ENCODE measurements at places on chromosomes 13 and 19.

DNA sequence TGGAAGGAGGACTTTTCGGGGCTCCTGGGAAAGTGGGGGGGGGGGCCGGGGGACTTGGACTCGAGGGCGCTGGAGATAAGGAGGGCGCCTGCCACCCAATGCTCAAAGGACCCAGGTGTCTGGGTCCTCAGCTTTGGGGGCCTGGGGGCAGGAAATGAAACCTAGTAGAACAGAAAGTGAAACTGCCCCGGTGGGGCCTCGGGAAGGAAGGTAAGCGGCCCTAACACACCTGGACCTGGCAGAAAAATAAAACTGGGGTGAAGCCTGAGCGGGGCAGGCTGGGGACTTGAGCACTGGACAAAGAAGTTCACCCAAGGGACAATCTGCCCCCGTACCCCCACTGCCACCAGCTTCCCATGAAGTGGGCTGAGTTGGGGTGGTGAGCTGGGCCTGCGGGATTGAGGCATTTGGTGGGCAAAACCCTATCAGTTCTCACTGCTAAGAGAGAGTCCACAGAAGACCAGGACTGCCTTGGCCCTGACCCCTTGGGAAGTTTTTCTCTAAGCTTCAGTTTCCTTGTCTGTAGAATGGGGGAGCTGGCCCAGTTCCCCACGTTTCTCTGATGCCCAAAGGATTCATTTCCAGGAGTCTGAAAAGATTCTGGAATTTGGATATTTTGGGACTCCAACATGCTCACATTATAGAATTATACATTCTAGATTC is 2.3 kb downstream of the PRKD2 start:
- no peak for DNase-seq

DNA sequence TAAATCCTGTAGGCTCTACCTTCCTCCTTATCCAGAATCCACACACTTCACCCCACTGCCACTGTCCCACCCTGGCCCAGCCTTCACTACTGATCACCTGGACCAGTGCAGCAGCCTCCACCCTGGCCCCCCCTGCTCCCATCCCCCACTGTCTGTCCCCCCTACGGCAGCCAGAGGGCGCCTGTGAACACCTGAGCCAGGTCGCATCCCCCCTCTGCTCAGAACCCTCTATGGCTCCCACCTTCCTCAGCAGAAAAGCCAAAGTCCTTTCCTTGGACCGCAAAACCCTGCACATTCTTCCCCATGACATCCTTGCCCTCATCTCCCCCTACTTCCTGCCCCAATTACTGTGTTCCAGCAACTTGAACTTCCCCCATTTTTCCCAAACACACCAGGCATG is 20.6 kb downstream of the ELAVL3 start:
- DNase-seq, result no peak

DNA sequence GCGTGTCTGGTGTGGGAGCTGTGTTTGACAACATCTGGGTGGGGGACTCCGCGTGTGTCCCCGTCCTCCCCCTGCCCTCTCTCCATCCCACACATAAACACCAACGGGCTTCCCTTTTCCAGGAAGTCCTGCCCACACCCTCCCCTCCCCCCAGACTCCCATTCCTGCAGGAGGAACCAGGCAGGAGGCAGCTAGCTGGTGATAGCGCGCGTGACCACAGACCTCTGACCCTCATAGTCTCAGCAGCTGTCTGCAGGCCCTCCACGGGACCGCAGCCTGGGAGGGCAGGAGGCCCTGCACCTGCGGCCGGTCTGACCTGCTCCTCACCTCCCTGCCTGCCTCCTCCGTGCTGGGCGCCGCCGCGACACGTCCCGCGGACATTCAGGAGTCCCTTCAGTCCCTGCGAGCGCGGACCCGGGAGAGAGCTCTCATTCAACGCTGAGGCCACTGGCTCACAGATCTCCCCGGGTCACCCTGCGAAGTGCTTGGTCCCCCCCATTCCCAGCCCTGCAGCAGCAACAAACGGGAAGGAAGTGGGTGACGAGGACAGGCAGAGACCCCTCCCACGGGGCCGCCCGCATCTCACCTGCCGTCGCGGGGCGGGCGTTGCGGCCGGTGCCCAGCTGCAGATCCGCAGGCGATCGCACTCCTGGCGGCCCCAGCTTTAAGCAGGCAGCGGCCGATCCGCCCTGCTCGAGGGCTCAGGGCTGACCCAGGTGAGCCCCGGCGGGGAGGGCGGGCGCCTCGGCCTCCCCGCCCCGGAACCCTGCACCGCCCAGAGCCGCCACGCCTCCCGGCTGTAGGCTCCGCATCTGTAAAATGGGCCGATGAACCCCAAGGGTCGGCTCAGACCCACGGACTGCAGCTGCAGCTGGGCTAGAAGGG is 1.1 kb upstream of the ACP5 start:
- DNase-seq, result no peak

- no peak for DNase-seq
These were observed 137.8 kb upstream of the TSC22D1 start for GRCh38 chr13:44713788-44714469.

GRCh38 chr19:3268326-3268725 is 43.9 kb downstream of the CELF5 start:
- DNase-seq, result no peak

DNA sequence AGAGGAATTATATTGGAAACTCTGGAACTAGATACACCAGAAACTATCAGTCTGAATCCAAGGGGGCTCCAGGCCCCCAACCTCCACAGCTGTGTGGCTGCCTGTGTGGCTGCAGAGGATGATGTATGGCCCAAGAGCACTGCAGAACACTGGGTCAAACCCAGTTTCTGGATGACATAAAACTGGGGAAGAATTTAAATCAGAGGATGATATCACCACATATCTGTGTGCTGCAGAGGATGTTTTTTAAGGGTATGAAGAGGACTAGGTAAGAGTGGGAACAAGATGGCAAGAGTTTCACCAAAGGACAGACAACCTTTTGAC is 226.4 kb downstream of the SUCLA2 start:
- DNase-seq, result no peak

DNA sequence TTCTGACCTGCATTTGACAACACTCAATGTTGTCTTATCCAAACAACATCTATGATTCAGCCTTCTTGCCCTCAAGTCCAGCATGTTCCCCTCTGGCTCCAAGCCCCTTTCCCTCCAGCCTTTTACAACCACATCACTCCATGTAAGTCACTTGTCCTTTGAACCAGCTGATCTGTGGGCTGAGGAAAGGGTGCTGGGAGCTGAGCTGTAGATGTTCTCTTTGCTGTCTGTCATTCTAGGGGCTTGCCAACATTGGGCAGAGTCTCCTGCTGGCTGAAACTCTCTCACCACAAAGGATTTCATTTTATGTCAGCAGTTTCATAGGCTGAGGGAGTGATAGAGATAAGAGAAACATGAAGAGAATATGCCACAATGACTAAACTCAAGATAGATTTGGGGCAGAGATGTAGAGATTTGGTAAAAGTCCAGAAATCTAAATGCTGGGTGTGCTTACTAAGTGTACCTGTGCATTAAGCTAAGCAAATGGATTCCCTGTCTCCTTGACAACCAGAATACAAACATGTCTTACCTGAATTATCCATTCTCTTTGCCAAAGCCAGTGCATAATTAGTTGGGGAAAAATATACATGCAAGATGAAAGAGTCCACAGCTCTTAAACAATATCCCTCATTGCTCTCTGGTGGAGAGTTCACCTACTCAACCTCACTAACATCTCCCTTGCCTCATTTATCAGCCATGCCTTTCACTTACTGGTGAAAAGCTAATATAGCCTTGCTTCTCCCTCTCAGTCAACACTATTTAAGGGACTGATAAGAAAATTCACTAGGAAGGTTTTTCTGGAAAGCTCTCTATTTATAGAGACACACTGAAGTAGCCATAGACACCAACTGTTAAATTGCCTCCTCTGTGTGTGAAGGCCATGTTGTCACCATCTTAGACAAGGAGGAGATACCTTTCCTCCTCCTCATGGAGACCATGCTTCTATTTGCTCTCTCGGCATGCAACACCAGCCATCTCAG is 175.5 kb upstream of the SERP2 start:
- no peak for DNase-seq

DNA sequence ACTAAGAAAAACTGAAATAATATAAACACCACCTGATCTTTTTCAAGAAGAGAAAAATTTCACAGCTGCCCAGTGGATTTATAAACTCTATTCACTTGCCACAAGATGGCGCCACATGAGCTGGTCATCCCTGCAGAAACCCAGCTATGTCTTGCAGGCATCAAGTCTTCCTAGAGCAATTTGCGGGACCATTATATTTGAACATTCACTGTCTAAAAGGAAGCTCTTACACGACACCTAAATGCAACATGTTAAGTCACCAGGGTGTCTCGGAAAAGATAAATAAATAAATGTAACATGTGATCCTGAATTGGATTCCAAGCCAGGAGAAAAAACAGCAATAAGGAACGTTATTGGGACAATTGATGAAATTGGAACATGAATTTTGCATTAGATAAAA is 20.3 kb upstream of the AKT2 start:
- no peak for DNase-seq

- DNase-seq, result no peak
These were observed 11.7 kb upstream of the TMEM255B start for GRCh38 chr13:113747291-113747833.

GRCh38 chr13:75769141-75769905 is 133.2 kb downstream of the LMO7 start:
- no peak for DNase-seq

- no peak for DNase-seq
These were observed 505.7 kb downstream of the EFNB2 start for GRCh38 chr13:106029676-106030290.

- DNase-seq, result no peak
These were observed 442 bp downstream of the REXO1 start for GRCh38 chr19:1847684-1848398.

GRCh38 chr13:78884571-78884970 is 225.6 kb upstream of the OBI1 start:
- DNase-seq, result no peak

GRCh38 chr19:36605877-36606478 is 865 bp downstream of the ZNF382 start:
- DNase-seq, result no peak

DNA sequence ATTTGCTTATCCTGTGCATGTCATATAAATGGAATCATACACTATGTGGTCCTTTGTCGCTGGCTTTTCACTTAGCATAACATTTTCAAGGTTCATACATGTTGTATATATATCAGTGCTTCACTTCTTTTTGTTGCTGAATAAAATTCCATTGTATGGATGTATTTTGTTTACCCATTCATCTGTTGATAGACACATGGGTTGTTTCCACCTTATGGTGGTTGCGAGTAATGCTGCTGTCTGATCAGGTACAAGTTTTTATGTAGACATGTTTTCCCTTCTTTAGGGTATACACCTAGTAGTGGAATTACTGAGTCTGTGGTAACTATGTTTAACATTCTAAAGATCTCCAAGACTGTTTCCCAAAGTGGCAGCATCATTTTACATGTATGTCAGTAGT is 102.5 kb downstream of the RNF17 start:
- DNase-seq, result no peak

DNA sequence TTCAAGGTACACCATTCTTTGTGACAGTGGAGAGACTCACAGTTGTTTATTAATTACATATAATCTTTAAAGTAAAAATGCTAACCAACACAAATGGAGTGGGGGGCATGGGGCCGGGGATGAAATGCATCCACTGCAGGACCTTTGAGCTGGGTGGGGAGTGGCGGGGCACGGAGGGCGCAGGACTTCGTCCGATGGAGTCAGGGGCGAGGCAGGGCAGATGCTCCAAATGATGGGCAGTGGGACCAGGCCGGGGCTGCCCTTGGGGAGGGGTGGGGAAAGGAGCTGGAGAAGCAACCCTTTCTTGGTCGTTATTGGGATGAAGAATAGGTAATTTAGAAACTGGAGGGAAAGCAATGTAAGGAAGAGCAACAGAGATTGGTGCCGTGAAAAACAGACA is 220.0 kb downstream of the TEX29 start:
- DNase-seq, result no peak

DNA sequence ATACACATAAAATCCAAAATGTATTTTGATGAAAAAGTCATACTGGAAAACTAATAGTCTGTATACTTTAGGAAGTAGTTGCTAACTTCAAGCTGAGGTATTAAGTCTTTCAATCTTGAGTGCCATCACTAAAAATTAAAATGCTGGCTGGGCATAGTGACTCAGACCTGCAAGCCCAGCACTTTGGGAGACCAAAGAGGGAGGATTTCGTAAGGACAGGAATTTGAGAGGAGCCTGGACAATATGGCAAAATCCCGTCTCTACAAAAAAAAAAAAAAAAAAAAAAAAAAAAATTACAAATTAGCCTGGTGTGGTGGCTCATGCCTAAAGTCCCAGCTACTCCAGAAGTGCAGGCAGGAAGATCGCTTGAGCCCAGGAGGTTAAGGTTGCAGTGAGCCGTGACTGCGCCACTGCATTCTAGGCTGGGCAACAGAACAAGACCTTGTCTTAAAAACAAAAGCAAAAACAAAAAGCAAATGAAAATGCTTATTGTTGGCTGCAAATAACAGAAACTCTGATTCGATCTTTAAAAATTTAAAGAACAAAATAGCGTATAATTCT is 1994.2 kb upstream of the PCDH20 start:
- no peak for DNase-seq

DNA sequence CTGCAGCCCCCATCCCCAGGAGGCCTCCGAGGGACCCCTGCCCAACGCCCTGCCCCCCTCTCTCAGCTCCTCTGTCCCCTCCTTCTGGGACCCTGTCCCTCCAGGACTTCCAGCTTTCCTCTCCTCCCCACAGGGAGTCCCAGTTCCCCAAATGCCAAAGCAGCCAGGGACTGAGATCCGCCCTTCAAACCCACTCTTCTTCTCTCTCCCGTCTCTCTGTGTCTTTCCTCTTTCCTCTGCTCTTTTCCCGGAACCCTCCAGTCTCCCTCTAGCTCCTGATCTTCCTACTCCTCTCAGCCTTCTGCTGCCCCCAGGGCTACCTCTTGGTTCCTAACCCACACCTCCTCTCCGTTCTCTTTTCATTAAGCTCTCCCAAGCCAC is 377 bp downstream of the CA11 start:
- no peak for DNase-seq

GRCh38 chr13:50303963-50304721 is 288.9 kb downstream of the KCNRG start:
- no peak for DNase-seq

DNA sequence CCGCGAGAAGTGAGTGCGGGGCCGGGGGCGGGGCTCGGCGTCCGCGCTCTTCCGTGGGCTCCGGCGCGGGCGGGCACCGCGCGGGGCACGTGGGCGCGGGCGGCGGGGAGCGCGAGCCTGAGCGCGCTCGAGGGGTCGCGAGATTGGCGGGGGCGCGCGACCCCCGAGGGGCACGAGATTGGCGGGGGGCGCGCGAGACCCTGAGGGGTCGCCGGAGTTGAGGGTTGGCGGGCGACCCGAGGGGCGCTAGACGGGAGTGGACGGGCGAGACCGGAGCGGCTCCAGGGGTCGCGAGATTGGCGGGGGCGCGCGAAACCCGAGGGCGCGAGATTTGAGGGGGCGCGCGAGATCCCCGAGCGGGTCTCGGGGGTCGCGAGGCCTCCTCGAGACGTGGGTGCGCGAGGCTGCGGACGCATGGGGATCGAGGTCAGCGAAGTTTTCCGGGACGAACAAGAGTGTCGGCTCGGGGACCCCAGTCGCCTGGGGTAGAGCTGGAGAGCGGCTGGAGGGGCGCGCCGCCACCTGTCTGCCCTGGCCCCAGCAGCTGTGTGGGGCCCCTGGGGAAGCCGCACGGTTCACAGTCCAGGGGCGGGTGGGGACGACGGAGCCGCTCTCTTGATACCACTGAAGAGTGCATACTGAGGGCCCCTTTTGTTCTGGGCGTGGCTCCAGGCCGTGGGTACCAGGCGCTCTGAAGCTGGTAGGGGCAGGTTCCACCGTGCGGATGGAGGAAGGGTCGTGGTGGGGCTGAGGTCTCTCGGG is 682 bp downstream of the SSBP4 start:
- DNase-seq, result no peak

- DNase-seq, result no peak
These were observed 2.0 kb downstream of the MAST3 start for GRCh38 chr19:18099623-18099995.

GRCh38 chr19:11693505-11694499 is 44.9 kb downstream of the ZNF823 start:
- no peak for DNase-seq

Measured in vagina (tissue), 2 donors.